Neural crest cell (in vitro differentiated cells): ENCODE measurements at places on chromosomes 1 and 21.

GRCh38 chr1:233730380-233730779 lies 116.5 kb downstream of the KCNK1 start:
- no peak for DNase-seq

GRCh38 chr1:67059346-67059745 lies 5.4 kb upstream of the SLC35D1 start:
- no peak for DNase-seq

- no peak for DNase-seq
These were observed 1.2 kb upstream of the HPCAL4 start for GRCh38 chr1:39692152-39693074.

GRCh38 chr1:54606096-54606989 lies 17.0 kb downstream of the FAM151A start:
- DNase-seq = no peak

- no peak for DNase-seq
These were observed 649.7 kb upstream of the NEGR1 start for GRCh38 chr1:72932025-72932424.

DNA sequence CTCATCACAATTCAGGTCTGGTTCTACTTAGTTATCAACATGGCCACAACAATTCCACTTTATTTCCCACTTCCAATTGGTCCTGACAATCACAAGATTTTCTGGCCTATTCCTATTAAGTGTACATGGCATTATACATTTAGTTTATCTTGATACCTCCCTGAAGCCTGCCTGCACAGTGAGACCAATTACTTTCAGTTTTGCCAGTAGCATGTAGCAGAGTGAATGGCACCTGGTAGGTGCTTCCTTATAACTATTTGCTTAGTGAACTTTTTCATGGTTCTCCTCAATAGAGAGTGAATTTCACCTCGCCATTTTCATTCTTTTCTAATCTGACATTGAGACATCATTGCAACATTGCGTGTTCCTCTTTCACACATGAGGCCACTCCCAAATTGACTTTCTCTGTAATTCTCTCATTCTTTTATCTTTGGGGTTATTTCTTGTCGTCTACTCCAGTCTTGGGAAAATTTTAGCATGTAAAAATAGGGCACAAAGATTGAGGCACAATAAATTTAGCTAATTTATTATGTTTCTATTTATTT lies 124.3 kb downstream of the DISC1 start:
- DNase-seq = no peak
